ENCODE measurements at places on chromosomes 3 and 15. TPM values are rescaled to one million over a fixed set of nuclear protein-coding genes. Genes with fewer than 3 reads are reported as not detected.

NTRK3 gene
- total RNA-seq: 24.0 TPM

TPM1 gene
- 493 TPM for total RNA-seq

ACKR4 gene
- total RNA-seq: not detected

PARP16 gene
- 10.5 TPM for total RNA-seq

TRIM42 gene
- not detected for total RNA-seq

CHRNA7 gene
- total RNA-seq: 3.5 TPM

ARPIN gene
- total RNA-seq: 12.5 TPM

GTF2E1 gene
- 12.0 TPM for total RNA-seq

ROBO2 gene
- not detected for total RNA-seq

EXD1 gene
- total RNA-seq: not detected

RYR3 gene
- total RNA-seq: 0.07 TPM

FGF7 gene
- not detected for total RNA-seq

LMAN1L gene
- not detected for total RNA-seq

MUSTN1 gene
- total RNA-seq: 0.32 TPM

GP5 gene
- total RNA-seq: not detected

IGSF11 gene
- 4.8 TPM for total RNA-seq

GPR62 gene
- total RNA-seq: not detected

CTXN2 gene
- total RNA-seq: 0.07 TPM

SLC9C1 gene
- not detected for total RNA-seq

HRG gene
- not detected for total RNA-seq

PLSCR5 gene
- not detected for total RNA-seq

PIGZ gene
- 1.3 TPM for total RNA-seq

RPS17 gene
- 4,128 TPM for total RNA-seq

MYD88 gene
- total RNA-seq: 21.9 TPM

GANC gene
- total RNA-seq: 7.5 TPM

PRR20G gene
- total RNA-seq: 1.1 TPM

TM6SF1 gene
- 0.07 TPM for total RNA-seq

RAB6B gene
- 2.4 TPM for total RNA-seq

SPTBN5 gene
- 0.20 TPM for total RNA-seq

P4HTM gene
- total RNA-seq: 20.2 TPM

GOLGA8T gene
- total RNA-seq: 1.7 TPM

ACTRT3 gene
- 3.0 TPM for total RNA-seq

RPSA gene
- total RNA-seq: 2,861 TPM

CDCP1 gene
- total RNA-seq: 10.0 TPM

PLA2G4E gene
- total RNA-seq: 0.03 TPM

BFSP2 gene
- total RNA-seq: not detected

RBMS3 gene
- total RNA-seq: 0.90 TPM

TEX9 gene
- total RNA-seq: 3.1 TPM

NR2C2 gene
- 15.8 TPM for total RNA-seq

LCTL gene
- not detected for total RNA-seq

SERINC4 gene
- 0.08 TPM for total RNA-seq

SRGAP3 gene
- 0.61 TPM for total RNA-seq

LRRIQ4 gene
- not detected for total RNA-seq

KBTBD13 gene
- total RNA-seq: not detected

MESP2 gene
- 0.24 TPM for total RNA-seq

TGM4 gene
- 0.12 TPM for total RNA-seq

REC114 gene
- total RNA-seq: not detected

LARP6 gene
- total RNA-seq: 75.6 TPM

TOP2B gene
- total RNA-seq: 55.5 TPM

MCF2L2 gene
- 0.13 TPM for total RNA-seq

ANKRD34C gene
- total RNA-seq: not detected
